ENCODE measurements at places on chromosomes 5 and 9. TPM values are rescaled to one million over a fixed set of nuclear protein-coding genes. Genes with fewer than 3 reads are reported as not detected.

The RETREG1 gene
- total RNA-seq, result 1.2 TPM

The BTNL8 gene
- not detected for total RNA-seq

The CXCL14 gene
- total RNA-seq, result 0.97 TPM

The SPAAR gene
- not detected for total RNA-seq

The C5orf52 gene
- not detected for total RNA-seq

The PDLIM4 gene
- 95.6 TPM for total RNA-seq

Measured in smooth muscle cell of the umbilical artery (primary cell).